Activated CD4-positive, alpha-beta T cell treated with anti-CD3 and anti-CD28 coated beads, Interleukin-2, amount 50 U/mL, for 4 hours (primary cell): ENCODE measurements at places on chromosomes 5 and 9.

DNA sequence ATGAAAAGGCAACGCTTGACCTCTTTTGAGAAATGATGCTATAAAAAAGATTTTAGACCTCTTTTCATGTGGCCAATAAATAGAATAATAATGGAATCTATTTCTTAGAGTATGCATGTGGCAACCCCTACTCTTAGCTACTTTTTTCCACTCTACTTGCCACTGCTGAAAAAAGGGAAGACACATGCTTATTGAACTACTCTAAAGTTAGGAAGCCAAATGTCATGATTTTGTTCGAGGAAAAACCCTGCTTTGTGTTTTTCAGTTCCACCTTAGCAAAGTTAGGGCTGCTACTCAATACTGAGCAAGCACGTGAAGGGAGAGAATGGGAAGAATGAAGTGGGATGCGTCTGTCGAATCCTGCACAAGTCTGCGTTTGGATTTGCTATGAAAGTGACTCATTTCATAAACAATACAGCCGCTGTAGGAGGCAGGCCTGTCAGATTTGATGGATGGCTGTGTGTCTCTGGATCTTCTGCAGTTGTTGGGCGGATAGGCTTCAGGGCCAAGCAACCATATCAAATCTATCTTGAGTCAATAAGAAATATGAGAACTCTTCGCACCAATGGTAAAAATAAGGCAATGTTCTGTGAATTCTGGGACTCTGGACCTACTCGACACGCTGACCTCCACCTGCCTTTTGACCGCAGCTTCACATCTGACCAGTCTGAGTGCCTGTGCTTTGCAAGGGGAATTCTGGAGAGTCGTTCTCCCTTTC is 333.6 kb downstream of the PIK3R1 start:
- DNase-seq, result no peak

- DNase-seq, result no peak
These were observed 237.4 kb upstream of the PRDM9 start for GRCh38 chr5:23269981-23270380.

- DNase-seq, result no peak
These were observed 59.1 kb downstream of the CDC42SE2 start for GRCh38 chr5:131322926-131323325.

GRCh38 chr5:66417781-66418180 is 178.4 kb upstream of the MAST4 start:
- no peak for DNase-seq

GRCh38 chr5:31100047-31100575 is 93.4 kb upstream of the CDH6 start:
- DNase-seq, result no peak

GRCh38 chr5:104843822-104844221 is 1281.2 kb upstream of the NUDT12 start:
- no peak for DNase-seq

DNA sequence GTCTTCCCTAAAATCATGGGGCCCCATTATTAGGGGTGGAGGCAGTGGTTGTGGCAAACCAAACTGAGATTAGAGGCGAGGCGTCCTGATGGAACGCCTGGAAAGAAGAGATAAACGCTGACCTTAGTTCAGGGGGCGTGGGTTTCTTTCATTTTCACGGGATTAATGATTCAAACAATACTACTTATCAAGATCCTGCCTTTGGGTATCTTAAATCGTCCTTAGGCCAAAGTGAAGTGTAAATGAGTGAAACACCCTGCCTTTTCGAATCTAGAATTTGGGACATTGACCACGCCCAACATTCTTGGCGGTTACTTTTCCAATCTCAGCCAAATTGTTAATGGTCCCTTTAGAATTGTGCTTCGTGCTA is 1.0 kb upstream of the UBTD2 start:
- no peak for DNase-seq

DNA sequence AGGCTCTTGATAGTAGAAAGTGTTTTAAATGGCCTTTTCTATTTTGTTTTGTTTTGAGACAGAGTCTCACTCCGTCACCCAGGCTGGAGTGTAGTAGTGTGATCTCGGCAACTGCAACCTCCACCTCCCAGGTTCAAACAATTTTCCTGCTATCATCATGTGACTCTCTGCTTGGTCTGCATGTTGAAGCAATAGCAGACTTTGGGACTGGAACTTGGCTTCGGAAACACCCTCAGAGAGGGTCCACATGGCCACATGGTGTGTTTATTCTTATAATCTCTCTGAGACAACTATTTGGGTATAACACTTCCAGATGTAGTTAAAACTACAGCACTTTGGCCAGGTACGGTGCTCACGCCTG is 10.9 kb downstream of the SLC1A1 start:
- no peak for DNase-seq

GRCh38 chr9:33125871-33126823 is 41.0 kb downstream of the B4GALT1 start:
- no peak for DNase-seq

DNA sequence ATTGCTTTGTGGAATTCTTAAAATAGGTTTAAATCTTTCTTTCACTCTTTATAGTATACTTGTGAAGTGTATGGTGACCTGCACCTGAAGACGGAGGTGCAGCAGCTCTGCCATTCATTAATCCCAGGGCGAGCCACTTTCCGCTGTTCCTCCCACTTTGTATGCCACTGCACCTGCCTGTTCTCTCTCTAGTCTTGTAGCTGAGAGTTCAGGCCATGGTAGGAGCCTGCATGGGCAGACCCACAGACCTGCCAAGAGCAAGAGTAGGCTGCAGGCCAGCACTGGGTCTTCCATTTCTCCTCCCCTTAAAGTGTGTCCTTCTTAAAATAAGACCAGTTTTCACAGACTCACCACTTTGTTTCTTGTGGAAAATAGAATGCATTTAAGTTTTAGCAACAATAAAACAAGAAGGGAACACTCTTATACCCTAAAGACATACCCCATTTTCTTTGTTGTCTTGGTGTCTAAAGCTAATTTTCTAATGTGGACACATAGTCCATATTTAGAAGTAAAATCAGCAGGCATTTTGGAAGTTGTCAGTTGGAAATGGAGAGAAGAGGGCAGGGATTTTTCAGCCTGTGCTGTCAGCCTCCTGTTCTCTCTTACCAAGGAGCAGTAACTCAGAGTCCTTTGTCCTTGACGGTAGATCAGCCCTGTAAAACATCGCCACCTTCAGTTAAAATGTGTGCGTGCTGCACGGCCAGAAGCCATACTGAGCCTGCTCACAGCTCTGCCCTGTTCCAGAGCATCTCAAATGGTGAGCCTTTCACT is 103.2 kb downstream of the SNCAIP start:
- no peak for DNase-seq

GRCh38 chr9:94624629-94625028 is 14.7 kb downstream of the FBP1 start:
- no peak for DNase-seq

- DNase-seq, result no peak
These were observed 56.6 kb downstream of the WHRN start for GRCh38 chr9:114448706-114449105.

- no peak for DNase-seq
These were observed 8.3 kb downstream of the HNRNPH1 start for GRCh38 chr5:179615203-179615602.

- DNase-seq, result peak; percentile 11
These were observed 70.4 kb upstream of the CTSV start for GRCh38 chr9:97109194-97109811.

DNA sequence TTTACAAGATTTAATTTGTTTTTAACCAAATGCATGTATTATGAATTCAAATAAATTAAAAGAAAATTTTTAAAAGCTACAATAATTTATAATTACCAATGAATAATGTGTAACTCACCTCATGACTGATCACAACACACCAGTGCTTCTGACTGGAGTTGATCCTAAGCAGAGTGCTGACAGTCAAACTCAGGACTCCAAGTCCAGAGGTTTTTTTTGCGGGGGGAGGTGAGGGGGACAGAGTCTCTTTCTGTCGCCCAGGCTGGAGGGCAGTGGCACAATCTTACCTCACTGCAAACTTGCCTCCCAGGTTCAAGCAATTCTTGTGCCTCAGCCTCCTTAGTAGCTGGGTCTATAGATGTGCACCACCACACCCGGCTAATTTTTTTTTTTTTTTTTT is 71.0 kb upstream of the MELK start:
- DNase-seq, result no peak

GRCh38 chr9:76619640-76620039 is 144.6 kb upstream of the PCA3 start:
- DNase-seq, result no peak

- no peak for DNase-seq
These were observed 169.8 kb downstream of the MAN2A1 start for GRCh38 chr5:109859537-109859936.

DNA sequence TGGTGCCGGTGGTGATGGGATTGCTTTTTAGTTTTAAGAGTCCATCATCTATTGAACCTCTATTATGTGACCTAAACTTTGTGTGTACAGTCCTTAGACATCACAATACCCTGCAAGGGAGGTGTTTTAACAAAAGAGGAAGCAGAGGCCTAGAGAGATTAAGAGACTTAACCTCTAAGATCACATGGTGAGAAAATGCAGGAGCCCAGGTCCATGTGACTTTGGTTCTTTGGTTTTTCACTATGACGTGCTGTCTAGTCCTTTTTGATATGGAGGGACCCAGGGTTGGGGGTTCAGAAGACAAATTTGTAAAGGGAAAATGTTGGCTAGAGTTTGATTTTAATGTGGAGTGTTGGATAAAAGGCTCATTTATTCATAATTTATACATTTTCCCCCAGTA is 34.1 kb upstream of the TRMT10B start:
- no peak for DNase-seq

DNA sequence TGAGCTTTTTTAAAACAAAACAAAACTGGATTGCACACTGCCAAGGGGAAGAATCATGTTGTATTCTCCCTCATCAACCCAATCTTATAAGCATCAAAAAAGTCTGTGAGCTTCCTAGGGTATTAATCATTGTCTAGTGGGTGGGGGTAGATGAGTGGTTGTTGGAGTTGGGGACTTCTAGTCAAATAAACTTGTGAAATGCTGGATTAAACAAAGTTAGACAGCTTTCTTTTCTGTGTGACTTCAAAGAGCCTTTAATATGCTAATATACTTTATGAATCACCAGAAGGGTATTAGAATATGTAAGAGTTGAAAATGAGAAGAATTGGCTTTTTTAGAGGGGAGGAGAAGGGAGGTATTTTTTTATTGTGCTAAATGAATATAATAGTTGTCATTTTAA is 87.7 kb downstream of the GALNT10 start:
- no peak for DNase-seq

DNA sequence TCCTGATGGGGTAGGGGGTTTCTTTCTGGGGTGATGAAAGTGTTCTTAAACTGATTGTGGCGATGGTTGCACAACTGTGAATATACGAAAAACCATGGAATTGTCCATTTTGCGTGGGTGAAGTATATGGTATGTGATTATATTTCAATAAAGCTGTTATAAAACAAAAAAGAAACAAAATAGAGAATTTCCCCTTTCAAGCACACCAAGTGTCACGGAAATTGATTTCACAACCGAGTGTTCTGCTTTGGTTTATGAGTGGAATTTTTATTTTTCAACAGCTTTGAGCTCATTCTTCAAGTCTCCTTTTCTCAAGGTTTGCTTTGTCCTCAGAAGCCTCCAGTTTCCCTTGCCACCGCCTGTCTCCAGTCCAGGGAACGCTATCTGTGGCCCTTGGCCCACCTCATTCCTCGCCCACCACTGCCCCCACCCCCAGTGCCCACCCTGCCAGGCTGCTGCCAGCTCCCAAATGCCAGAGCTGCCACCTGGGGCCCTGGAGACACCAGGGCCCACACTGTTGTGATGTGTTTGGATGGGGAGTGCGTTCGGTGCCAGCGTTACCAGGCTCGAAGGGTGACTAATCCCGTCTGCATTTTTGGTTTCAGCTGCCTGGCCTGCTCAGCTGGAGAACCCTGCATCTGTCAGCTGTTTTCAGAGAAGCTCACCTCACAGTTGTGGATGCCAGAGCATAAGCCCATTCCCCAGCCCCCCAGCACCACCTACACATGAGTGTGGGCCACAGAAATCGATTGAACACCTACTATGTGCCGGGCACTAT is 30.4 kb downstream of the DUSP1 start:
- no peak for DNase-seq

DNA sequence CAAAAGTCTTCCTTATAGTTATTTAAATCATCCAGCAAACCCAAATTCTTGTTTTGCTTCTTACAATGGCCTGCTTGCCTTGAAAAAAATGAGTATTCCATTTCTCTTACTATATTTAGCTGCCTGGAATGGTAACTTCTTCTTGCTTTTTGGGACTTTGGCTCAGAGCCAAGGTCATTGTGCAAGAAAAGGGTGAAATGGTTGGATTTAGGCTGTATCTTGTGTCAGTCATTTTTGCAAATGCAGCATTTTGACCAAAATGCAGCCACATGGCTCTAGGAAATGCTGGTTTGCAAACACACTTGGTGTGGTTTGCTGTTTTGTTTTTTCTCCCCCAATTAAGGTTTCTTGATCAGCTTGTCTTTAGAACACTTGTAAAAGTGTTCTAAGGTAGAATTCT is 133.3 kb upstream of the ELL2 start:
- DNase-seq, result no peak

DNA sequence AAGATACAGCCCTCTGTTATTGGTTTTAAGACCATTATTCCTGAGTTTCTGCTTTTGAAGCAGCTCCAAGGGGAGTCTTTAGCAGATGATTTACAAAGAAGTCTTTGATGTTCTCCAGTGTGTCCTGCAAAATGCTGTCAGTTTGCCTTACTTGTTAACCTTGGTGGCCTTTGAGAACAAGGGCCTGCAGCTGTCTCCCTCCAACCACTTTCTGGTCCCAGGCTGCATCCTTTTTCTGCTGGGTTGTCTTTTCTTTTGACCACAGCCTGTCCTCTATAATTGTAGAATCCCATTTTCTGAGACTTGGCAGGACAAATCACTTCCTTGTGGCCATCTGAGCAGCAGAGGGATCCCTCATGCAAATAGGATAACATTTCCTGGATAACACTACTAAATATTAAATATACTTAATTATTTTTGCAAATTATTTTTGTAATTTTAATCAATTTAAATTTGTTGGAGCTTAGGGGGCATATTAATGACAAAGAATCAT is 281.4 kb downstream of the DMRT2 start:
- no peak for DNase-seq

DNA sequence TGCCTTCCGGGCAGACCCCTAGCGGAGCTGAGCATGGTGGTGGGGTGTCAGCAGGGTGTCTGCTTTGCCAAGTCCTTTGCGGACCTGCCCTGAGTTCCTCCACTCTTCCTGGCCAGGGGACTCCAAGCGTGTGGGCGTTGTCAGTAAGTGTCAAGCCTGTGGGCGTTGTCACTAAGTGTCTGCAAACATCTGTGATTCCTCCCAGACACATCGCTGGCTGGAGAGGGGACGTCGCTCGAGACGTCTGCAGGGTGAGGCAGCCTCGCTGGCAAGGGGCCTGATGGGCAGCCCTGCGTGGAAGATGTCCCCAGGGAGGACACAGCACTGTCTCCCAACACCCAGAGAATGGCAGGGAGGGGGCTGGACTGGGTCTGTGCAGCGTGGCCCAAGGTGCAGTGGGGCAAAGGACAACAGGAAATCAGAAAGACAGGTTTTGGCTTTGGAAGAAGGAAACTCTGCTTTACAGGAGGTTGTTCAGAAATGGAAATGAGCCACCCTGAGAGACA is 28.8 kb downstream of the ADAMTSL2 start:
- DNase-seq, result no peak

- no peak for DNase-seq
These were observed 97.3 kb downstream of the KCNT1 start for GRCh38 chr9:135799261-135799660.
